Activated CD4-positive, alpha-beta T cell treated with anti-CD3 and anti-CD28 coated beads, Interleukin-2, Interleukin-4, amounts not matched to agents 100 ng/mL and 50 ng/mL, durations not matched to agents 16 hours and 8 hours (primary cell): ENCODE measurements at places on chromosomes 2 and 18.

DNA sequence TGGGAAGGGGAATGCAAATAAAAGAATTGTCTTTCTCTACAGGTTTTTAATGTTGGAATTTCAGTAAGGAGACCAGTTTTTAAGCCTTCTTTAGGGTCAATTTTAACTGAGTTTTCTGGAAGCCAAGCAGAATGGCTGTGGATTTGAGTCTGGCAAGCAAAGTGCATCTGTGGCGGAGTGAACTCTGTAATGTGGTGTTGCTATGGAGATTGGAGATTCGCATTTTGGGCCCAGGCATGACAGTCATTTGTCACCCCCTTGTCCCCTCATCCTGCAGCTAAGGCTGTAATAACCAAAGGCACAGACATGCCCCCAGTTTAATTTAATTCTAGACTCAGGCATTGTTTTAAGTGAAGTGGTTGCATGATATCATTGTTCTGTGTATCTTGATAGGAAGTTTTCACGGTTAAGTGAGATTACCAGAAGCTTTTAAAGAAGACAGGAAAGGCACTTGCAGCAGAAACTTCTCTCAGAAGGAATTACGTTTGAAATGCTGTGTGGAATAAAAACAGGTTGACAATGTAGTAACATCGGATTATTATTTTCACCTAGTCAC lies 30.6 kb downstream of the ARMC9 start:
- DNase-seq = no peak

GRCh38 chr2:43219383-43220228 lies 6.8 kb downstream of the ZFP36L2 start:
- DNase-seq = peak; percentile 85

DNA sequence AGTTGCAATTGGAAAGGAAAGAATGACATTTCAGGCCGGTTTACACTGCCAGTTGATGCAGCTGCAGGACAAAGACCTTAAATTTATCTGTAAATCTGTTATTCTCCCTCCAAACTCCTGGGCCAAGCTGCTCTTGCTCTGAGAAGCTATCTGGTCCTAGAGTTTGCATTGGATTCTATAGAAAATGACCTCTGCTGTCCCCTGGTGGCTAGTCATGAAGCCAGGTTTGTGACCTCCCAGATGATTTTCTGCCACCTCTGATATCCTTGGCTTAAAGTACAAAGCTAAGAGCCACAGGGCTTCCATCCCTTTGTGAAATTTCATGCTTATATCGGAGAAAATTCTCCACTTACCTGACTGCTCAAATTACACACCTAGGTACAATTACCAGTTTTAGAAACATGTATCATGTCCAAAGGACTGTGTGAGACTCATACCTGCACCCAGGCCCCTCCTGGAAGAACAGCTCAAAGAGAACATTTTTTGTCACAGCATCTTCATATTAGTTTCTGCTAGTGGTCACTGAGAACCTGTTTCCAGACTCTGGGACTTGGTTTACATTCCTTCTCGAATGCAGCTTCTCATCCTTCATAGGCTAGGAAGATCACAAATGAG lies 28.9 kb upstream of the IER3IP1 start:
- DNase-seq = peak; percentile 39

DNA sequence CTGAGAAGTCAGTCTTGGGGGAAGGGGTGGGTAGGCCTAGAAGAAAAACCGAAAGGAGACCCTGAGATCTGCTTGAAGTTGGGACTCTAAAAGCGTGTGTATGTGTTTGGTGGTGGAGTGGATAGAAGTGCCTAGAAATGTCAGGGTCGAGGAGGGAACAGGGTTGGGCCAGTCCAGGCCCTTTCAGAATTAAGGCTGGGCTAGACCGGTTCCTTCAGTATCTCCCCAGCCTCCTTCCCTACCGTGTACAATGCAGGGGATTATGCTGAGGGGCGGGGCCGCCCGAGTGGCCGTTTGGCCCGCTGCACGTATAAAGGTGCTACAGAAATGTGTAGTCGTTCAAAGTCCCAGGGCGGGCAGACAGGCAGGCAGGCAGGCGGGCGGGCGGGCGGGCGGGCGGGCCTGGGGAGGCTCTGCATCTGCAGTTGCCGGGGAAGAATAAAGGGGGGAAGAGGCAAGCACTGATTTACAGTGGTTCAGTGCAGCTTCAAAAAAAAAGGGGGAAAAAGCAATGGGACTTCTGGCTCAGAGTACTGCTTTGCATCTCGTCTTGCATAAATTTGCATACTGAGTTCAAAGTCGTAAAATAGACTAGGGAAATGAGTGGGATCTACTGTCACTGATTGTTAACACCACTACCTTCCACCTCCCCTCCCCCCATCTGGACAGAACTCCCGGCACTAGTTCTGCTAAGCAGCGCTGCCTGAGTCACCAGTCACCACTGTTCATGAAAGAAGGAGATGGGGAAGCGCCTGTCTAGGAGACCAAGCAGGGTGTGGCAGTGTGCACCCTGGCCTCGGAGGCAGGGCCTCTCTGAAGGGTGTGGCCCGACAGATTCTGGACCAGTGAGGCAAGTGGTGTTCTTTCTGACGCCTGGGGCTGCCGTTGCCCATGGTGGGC lies 3.6 kb downstream of the IGFBP2 start:
- DNase-seq = no peak

GRCh38 chr2:55954306-55955035 lies 30.9 kb upstream of the EFEMP1 start:
- DNase-seq = no peak

DNA sequence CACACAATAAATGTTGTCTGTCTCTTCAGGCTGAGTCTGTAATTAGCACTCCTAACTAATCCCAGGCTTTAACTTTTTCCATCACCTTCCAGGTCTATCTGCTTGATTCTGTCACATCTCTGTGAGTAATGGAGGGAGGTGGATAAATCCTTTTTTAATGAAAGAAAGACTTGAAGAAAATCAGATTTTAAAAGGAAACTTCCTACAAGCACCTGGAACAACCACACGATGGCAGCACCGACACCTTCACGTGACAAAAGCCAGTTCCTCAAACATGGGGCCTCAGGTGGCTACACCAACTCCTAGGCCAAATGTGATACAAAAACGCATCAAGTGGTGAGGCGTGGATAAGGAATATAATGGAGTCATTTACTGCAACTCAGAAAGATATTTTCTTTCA lies 41.8 kb downstream of the TGFBRAP1 start:
- DNase-seq = peak; percentile 15

DNA sequence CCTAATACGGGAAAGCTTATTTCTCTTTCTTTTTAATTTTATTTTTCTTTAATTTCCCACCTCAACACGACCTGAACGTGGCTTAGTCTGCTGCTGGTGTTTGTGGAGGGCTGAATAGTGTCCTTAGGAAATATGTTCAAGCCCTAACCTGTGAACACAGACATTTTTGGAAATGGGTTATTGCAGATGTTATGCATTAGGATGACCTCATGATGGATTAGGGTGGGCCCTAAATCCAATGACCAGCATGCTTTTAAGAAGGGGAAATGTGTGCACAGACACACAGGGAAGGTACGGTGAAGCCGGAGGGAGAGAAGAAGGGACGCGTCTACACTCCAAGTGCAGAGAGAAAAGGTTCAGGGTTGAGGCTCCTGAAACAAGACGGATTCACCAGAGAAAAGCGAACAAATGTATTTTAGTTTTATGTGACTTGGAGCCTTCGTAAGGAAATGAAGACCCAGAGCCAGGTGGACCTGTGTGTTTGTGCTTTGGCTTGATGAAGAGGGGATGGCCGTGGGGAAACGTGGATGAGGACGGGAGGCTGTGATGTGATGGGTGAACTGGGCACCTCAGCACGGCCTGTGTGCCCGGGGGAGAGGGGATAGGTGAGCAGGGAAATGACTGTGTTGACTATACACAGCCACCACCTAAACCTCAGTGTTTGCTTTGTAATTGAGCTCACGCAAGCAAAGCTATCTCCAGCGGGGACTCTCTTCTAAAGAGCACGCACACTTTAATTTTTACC lies 37.5 kb downstream of the RTP5 start:
- no peak for DNase-seq

GRCh38 chr18:37161491-37161890 lies 332.6 kb downstream of the KIAA1328 start:
- DNase-seq = peak; percentile 3

- no peak for DNase-seq
Observed at GRCh38 chr2:5991305-5991968, 299.3 kb downstream of the SOX11 start.

DNA sequence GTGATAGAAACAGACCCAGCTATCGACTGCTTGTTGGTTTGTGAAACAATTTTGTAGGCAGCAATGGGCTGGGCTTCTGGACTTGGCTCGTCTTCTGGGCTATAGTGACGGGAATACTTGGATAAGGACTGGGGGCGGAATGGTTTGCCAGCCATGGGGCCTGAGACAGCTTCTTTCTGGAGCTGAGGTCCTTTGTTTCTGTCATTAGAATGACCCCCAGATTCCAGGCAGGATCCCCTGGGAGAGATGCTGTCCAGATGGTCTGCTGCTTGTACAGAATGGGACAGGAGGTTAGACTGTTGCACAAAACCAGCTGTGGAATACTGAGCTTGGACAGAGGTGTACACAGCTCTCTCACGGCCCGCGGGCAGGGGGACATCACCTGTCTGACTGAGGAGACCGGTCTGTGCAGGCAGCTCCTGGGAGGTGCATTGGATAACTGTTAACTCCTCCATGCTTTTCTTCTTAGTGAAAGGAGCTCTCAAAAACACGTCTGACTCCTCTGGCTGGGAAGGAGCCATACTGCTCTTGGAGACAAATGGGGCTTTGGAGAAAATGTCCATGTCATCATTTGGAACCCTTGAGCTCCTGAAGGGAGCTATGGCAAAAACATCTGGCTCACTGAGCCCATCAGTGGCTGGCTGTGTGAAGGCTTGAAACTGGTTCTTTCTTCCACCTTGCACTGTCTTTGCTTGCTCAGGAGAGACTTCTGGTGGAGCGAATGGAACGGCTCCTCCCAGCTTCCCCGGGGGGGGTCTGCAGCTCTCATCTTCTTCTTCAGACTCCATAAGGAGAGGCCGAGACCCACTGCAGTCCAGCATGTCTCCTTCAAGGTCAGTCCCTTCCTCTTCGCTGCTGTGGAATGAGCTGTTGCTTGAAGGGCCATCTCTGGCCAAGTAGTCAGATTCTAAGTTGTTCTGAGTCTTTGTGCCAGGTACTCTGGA lies 28.6 kb upstream of the NFU1 start:
- no peak for DNase-seq

DNA sequence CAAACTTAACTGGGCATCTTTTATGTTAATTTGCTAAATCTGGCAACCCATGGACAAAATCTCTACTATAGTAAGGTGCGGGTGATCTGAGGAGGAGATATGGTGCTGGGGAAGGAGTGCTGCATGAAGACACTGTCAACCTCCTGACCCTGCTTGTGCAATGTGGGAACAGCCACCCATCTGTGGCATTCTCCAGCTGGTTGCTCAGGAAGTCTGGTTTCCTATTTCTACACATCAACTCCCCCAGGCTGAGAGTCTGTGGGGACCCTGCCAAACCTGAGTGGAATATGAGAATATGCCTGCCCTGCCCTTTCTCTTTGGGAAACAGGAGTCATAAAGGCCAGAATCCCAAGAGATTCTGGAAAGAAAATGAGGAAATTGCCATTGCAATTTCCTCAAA lies 60.1 kb upstream of the PAX3 start:
- DNase-seq = no peak

- DNase-seq = peak; percentile 56
Observed at GRCh38 chr18:54209471-54210180, 14.8 kb downstream of the MBD2 start.

DNA sequence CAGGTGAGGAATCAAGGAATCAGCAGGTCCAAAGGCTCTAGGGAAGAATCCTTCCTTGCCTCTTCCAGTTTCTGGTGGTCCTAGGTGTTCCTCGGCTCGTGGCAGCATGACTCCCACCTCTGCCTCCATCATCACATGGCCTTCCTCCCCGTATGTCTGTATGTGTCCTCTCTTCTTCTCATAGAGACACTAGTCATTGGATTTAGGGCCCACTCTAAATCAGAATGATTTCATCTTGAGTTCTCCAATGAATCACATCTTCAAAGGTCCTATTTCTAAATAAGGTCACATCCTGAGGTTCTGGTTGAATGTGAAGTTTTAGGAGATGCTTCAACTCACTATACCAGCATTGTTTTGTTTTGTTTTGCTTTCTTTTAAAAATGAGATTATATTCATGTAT lies 11.1 kb upstream of the AGFG1 start:
- peak; percentile 27 for DNase-seq

GRCh38 chr2:174750923-174751441 lies 13.3 kb downstream of the CHRNA1 start:
- DNase-seq = peak; percentile 51

GRCh38 chr18:37986665-37987064 lies 421.1 kb upstream of the CELF4 start:
- no peak for DNase-seq

DNA sequence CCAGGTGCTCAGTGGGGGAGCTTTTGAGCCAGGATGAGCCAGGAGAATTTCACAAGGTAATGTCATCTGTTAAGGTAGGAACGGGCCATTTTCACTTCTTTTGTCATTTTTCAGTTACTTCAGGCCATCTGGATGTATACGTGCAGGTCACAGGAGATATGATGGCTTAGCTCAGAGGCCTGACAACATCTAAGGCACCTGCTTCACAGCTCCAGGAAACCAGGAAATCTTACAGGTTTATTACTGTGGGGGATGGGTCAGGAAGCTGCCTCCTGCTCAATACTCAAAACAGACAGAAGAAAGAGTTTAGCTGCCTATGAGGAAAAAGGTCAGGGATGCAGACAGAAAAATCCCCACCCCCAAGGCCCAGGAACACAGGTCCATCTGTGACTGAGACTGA lies 364.3 kb upstream of the LRP1B start:
- no peak for DNase-seq

- no peak for DNase-seq
Observed at GRCh38 chr2:223065107-223065506, 13.1 kb downstream of the KCNE4 start.
